ENCODE measurements at places on chromosomes 6 and 20. TPM values are rescaled to one million over a fixed set of nuclear protein-coding genes. Genes with fewer than 3 reads are reported as not detected.

GRCh38 chr6:30013291-30013922, 47.7 kb upstream of the POLR1H start:
- no peak for DNase-seq

DNA sequence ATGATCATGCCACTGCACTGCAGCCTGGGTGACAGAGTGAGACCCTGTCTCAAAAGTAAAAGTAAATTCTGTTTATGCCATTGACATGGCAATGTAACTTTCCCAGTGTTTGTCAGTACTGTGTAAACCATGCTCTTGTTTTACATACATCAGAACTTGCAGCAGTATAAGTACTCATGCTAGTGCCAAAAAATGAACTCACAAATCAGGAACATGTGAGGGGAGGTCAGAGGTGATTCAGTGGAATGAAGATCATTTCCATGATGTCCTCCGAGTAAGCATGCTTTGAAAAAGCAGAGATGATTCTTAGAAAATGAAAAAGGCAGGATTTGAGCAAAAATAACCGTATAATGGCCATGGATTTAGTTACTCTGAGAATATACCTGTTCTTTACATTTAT, 81.9 kb downstream of the ANKS1A start:
- DNase-seq, result peak; percentile 37

GRCh38 chr6:140779341-140779740, 1353.4 kb upstream of the GJE1 start:
- DNase-seq, result peak; percentile 63

GRCh38 chr6:127477658-127478057, 18.5 kb upstream of the KIAA0408 start:
- no peak for DNase-seq

DNA sequence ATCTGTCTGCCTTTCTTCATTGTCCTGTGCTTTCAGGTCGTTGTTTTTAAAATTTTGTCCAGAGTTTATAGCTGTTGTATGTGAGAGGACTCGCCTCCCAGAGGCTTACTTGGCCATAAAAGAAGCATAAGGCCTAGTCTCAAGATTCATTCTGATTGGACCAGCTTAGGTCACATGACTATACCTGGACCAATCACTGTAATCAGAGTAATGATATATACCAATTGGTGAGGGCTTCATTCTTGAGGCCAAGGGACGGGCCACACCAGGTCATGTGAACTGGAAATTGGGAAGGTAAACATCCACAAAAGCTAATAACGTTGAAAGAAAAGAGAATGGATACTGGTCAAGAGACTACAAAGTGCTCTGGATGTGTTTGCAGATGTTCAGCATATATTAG, 141.4 kb upstream of the SULF2 start:
- no peak for DNase-seq

- DNase-seq, result no peak
Observed at GRCh38 chr6:156345700-156346099, 431.5 kb upstream of the ARID1B start.

DNA sequence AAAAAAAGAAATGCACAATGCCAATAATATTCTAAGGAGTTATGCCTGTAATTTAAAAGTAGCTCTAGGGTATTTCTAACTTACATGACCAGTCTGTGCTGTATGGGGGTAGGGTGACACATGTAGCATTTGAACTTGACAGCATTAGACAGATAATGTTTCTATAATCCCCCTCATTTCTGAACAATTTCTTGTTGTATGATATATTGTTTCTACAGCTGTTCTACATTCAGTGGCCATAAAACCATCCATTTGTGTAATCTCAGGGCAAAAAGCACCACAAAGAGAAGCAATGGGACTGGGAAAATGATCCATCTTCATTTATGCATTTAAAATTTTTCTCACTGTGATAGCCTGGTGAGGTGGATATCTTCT, 767.8 kb downstream of the TFAP2A start:
- peak; percentile 28 for DNase-seq

DNA sequence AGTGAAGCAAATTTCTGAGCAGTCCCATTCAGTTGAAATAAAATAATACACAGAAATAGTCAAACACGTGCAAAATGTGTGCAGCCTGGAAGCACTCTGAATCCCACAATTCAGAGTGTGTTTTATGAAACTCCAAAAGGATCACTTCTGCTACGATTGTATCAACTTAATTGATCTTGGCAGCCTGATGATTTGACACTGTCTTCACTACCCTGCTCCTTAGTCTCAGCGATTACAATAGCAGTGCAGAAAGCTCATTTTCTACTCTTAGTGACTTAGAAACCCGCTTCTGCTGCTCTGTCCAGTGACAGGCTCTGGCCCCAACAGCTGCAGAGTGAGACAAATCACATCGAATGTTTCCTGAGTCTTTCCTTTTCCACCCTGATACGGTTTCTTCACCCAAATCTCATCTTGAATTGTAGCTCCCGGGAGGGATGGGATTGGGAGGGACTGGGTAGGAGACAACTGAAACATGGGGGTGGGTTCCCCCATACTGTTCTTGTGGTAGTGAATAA, 16.2 kb upstream of the EMILIN3 start:
- DNase-seq, result no peak

GRCh38 chr20:33993576-33994221, at the start of gene RALY:
Gene RALY (plus strand): TSS chr20:33993911. CDS start chr20:34072075, 78,164 bp downstream.
- DNase-seq, result peak; percentile 50

GRCh38 chr6:138592749-138593123, 93.4 kb upstream of the NHSL1 start:
- DNase-seq, result no peak

GRCh38 chr6:2081155-2082138, 164.0 kb downstream of the GMDS start:
- peak; percentile 2 for DNase-seq

DNA sequence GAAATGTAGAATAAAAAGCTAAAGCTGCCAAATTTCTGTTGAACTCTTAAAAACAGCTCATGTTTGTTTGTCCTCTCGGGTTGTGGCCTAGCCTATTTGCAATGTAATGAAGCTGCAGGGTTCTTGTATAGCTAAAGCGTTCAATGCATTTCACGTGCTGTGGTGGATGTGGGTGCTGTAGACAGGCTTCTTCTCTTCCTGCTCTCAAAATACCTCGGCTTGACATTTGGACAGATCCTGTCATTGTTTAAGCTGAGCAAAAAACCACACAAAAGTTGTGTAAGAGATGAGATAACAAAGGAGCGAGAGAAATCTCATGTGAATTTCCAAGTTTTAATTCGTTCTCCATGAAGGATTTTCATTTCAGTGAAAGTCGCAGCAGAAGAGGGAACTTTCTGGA, 196.3 kb upstream of the UST start:
- DNase-seq, result peak; percentile 35

- DNase-seq, result peak; percentile 77
Observed at GRCh38 chr6:66179361-66179760, 472.3 kb upstream of the EYS start.

- no peak for DNase-seq
Observed at GRCh38 chr20:61477451-61477861, 225.4 kb downstream of the CDH4 start.

DNA sequence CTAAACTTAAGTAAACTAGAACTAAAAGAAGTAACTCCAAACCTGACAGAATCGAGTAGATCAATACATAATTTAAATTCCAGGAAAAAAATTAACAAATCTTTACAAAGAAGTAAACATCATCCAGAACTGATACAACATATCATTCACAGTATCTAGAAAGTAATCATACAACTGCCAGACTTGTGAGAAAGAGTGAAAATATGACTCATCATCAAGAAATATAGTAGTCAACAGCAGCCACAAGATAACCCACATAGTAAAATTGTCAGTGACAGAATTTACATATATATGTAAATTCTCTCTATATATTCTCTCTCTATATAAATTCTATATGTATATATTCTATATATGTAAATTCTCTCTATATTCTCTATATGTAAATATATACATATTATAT, 242.8 kb upstream of the RGS17 start:
- DNase-seq, result no peak

DNA sequence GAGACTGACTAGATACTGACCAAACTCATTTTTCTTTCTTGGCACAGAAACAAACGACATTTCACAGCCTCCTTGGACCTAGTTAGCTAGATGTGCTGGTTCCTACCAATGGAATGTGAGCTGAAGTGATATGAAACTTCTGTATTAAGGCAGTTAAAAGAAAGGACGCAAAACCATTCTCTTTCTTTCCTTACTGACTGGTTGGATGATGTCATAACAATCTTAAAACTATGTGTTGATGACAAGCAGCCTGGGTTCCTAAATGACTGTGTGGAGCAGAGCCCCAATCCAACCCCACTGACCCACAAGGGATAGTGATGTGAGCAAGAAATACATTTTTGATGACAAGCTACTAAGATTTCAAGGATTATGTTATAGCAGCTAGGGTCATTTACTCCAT, 35.6 kb downstream of the CEP162 start:
- DNase-seq, result no peak

Gene VSTM2L
- total RNA-seq, result 1.5 TPM

Gene RAMACL
- 2.3 TPM for total RNA-seq

Gene C20orf141
- total RNA-seq, result not detected

Gene BPIFA2
- not detected for total RNA-seq

Gene PLN
- total RNA-seq, result 2.0 TPM

Gene PRND
- not detected for total RNA-seq

Gene ELOVL5
- 67.7 TPM for total RNA-seq

Gene MAPK13
- 7.6 TPM for total RNA-seq

Gene TMEM217
- 4.0 TPM for total RNA-seq
